ENCODE measurements at places on chromosomes 2 and 18.

DNA sequence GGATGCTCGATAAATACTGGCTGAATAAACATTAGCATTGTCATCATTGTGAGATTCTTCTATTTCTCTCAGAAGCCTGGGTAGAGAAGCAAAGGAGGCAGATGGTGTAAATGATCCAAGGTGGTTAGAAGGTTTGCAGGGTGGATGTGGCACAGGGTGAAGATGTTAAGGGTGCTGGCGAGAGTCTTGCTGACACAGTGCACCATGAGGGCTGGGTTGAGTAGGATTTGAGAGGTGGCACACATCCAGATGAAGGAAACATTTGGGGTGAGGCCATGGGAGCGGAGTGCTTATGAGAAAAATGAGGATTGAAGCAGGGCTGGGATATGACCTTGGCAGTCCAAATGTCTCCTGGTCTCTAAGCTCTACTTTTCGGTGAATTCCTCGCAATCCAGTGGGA, 17.8 kb upstream of the CPO start:
- DNase-seq = no peak

DNA sequence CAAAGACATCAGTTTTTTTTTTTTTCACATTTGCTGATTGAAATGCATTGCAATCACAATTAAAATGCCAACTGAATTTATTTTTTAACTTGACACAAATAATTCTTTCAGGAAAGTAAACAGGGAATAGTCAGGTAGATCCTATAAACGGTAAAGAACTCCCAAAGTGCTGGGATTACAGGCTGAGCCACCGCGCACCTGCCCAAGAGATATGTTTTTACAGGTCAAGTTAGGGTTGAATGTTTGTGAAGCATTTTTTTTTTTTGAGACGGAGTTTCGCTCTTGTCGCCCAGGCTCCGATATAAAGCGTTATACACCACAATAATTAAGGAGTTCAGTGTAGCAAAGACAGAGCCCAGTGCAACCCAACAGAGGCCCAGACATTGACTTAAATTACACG, 15.1 kb downstream of the ITM2C start:
- DNase-seq = no peak

- DNase-seq = peak; percentile 6
These were observed 139.6 kb upstream of the NETO1 start for GRCh38 chr18:73007195-73007914.

- DNase-seq = peak; percentile 79
These were observed 61.2 kb upstream of the GPC1 start for GRCh38 chr2:240374085-240374907.

- DNase-seq = no peak
These were observed 72.5 kb downstream of the HS1BP3 start for GRCh38 chr2:20578266-20578894.

GRCh38 chr2:208686665-208687064, 280.1 kb downstream of the PTH2R start:
- DNase-seq = no peak

DNA sequence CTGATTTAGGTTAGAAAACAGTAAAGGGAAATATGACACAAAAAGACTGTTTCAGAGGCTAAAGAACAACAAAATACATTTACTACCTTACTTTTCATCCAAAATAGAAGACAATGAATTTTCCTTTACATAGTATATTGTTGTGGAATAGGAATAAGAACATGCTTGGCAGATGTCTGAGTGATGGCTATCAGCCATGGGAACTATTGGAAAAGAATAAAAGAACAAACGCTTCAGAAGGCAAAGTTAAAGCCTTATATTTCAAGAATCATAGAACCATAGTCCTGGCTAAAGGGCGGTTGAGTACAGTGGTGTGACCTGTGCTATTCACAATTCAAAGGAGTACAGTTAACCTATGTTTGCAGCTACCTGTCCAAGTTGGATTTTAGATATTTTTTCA, 73.9 kb upstream of the NRXN1 start:
- DNase-seq = no peak

GRCh38 chr2:148829618-148830017, 45.4 kb upstream of the KIF5C start:
- DNase-seq = peak; percentile 65

GRCh38 chr18:23384778-23385736, 68.0 kb upstream of the RIOK3 start:
- no peak for DNase-seq

DNA sequence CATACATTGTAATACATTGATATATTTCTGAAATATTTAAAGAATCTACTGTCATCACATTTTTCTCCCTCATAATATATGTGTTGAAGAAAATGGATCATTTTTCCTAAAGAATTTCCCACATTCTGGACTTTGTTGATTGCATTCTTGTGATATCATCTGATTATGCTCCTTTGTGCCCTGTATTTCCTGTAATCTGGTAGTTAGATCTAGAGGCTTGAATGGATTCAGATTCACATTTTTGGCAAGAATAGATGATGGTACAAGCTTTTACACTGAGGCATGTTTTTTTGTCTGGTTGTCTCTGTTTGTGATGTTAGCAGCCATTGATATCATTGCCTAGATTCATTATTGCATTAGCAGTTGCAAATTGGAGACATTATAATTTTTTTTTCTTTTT, 13.4 kb downstream of the UBXN2A start:
- no peak for DNase-seq

DNA sequence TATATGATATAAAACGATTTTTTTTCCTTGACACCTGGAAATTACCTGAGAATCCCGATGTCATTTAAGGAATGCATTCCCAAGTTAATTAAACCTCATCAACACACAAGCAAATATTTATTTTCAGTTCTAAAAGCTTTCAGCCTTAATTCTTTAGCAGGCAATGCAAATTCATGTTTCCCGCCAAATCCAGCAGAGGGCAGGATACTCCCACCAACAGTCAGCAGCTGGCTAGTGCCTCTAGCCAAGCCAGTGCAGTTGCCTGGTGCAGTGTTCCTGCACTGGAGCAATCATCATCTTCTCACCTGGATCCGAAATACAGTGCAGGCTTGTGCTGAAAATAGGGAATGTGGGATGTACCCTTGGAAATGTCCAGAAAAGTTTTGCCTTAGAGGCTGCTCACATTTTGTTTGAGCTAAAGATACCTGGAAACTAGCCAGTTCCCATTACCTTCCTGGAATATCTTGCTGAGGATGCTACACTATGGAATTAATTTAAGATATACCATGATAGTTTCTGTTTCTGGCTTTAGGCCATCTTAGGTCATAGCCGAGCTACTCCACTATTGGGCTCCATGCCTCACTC, 48.4 kb upstream of the CYTIP start:
- DNase-seq = peak; percentile 56

GRCh38 chr18:48932822-48933510, 17.8 kb downstream of the SMAD7 start:
- DNase-seq = no peak

DNA sequence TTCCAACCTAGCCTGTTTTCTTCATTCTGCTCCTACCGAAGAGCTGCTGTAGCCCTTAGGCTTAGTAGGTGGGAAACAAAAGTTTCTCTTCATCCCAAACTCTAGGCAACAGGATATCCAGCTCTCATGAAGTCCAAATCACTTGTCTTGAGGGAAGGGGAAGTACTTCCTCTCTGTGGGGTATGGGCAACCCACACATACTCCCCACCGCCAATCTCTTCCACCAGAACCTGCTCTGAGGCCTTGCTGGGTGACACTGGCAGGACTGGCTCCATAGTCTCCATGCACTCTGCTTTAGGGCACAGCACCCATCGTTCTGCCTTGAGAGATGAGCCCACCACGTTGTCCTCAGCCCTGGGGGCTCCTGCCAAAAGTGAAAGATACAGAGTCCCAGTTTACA, 173.0 kb downstream of the NCK2 start:
- no peak for DNase-seq

- no peak for DNase-seq
These were observed 83.5 kb downstream of the PRKCE start for GRCh38 chr2:45734952-45735351.

DNA sequence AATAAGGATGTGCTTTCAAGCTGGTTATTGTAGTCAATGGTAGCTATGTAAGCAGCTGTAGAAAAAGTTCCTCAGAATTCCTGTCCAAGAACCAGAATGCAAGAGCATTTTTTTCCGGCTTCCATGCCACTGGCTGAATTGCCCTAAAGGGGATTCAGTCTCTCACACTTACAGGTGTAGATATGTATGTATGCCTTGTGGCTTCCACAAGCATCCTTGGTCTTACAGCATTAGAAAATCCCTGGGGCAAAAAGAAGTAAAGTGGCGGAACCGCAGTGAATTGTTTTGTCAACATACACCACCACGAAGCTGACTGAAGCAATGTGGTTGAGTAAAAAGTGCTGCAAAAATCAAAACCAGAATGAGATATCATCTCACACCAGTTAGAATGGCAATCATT, 54.6 kb downstream of the FANCL start:
- DNase-seq = no peak

- no peak for DNase-seq
These were observed 102.3 kb upstream of the EPHA4 start for GRCh38 chr2:221674446-221674845.

DNA sequence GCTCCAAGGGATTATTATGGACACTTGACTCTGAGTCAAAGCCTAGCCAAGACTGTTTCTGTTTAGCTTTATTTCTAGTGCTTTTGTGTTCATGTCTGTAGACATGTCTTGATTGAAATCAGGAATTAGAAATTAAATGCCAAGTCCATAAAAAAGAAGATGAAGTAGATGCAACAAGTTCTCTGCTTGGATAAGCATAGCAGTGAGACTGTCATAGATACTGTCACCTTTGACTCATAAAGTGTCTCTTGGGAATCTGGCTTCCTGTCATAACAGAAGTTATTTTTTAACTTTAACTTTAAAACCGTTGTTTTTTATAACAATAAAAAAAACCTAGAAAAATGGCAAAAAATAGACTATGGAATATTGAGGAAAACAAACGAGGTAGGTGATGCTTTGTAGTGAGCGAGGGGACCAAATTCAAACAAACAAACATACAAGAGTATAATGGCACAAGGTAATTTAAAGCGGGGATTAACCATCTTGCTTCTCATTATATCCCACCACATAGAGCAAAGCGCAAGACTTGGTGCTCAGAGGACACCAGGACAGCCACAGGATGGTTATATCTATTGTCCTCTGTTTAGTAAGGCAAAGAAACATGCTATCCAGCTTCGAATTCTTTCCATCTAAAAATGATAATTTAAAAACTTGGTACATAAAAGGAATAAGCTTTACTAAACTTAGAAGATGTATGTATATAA, 64.6 kb downstream of the CD226 start:
- DNase-seq = no peak

- no peak for DNase-seq
These were observed 443.6 kb downstream of the NBAS start for GRCh38 chr2:15117409-15118050.

DNA sequence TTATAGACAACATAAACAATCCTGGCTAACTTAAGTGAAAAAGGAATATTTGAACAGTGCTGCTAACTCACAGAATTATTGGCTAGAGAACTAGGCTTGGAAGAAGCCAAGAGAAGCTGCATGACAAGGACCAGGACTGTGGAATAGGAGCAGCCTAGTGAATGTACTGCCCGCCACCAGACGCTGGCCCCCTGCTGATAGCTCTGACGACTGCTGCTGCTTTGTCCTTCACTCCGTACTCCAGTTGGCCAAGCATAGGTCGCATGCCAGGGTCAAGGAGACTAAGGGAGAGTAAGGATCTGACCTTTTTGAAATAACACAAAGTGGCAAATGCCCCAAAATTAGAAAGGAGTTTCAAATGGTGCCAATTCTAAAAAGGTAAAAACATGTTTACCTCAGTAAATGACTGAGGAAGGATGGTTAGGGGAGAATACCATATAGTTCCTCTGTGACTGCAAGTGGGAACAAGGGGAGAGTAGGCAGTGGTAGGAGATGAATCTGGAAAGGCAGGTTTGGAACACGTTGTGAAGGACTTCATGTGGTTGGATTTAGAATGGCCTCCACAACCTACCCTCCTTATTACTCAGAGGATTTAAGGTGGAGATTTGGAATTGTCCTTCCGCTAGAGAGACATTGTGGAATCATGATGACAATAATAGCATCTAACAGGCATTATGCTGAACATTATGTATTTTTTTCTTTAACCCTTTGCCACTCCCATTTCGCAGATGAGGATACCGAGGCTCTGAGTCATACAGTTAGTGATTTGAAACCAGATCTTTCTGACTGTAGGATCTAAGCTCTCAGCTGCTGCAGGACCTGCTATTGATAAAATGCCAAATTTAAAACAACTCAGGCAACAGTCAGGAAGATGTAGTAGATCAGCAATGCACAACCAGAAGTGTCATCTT, 19.5 kb downstream of the STRADB start:
- peak; percentile 58 for DNase-seq

GRCh38 chr2:75199428-75200011, at the start of gene TACR1:
TACR1 (minus strand) TSS chr2:75199520; CDS start chr2:75198934, 586 bp downstream.
- DNase-seq = peak; percentile 49

- DNase-seq = peak; percentile 51
These were observed 4.4 kb upstream of the ATP8B1 start for GRCh38 chr18:57807336-57808117.

GRCh38 chr18:64974391-64975125, 776.3 kb upstream of the CDH7 start:
- no peak for DNase-seq

- DNase-seq = peak; percentile 94
These were observed 315.0 kb downstream of the ALK start for GRCh38 chr2:29606104-29607037.

DNA sequence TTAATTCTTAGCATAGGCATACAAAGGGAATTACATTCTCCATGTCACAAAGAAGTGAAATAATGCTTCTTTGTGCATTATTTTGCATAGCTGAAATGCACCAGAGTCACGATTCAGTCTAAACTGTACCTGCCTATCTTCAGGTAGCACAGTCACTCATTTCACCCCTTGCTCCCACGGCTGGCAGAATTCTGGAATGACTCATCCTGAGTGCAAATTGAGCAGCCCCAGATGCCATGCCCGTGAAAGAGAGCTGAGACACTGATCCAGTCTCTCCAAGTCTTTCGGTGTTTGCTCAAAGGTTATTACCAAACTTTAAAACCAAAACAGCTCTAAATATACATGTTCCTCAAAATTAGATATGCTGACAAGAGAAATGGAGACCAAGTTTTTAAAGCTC, 168.3 kb upstream of the POU3F3 start:
- DNase-seq = no peak

- DNase-seq = no peak
These were observed 58.9 kb downstream of the TGIF1 start for GRCh38 chr18:3508576-3509549.

DNA sequence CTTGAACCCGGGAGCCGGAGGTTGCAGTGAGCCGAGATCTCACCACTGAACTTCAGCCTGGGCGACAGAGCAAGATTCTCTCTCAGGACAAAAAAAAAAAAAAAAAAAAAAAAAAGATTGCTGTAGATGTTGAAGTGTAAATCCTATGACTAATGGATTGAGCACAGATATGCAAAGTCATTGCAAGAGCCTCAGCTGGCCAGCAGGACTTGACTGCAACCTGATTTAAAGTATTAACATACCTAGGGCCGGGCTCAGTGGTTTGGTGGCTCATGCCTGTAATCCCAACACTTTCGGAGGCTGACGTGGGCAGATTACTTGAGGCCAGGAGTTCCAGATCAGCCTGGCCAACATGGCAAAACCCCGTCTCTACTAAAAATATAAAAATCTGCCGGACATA, 103.4 kb upstream of the MSH2 start:
- DNase-seq = peak; percentile 77

All from HT1080 (cell line).